ENCODE measurements at places on chromosomes 16 and 17. TPM values are rescaled to one million over a fixed set of nuclear protein-coding genes. Genes with fewer than 3 reads are reported as not detected.

The MT4 gene
- not detected for total RNA-seq

The SLC38A8 gene
- total RNA-seq: not detected

The PLCD3 gene
- total RNA-seq: 138 TPM

The CAMTA2 gene
- total RNA-seq: 49.2 TPM

The C16orf74 gene
- 44.3 TPM for total RNA-seq

The MMP2 gene
- 1.6 TPM for total RNA-seq

The CLUH gene
- total RNA-seq: 142 TPM

The KCNH6 gene
- total RNA-seq: not detected

The FBXW10B gene
- 16.2 TPM for total RNA-seq

The G6PC1 gene
- total RNA-seq: not detected

The GPRC5C gene
- total RNA-seq: 32.4 TPM

The PIK3R6 gene
- not detected for total RNA-seq

The HID1 gene
- total RNA-seq: 32.1 TPM

The GCGR gene
- not detected for total RNA-seq

The FOXC2 gene
- not detected for total RNA-seq

The DYNLRB2 gene
- not detected for total RNA-seq

The CORO6 gene
- 35.0 TPM for total RNA-seq

The TPSG1 gene
- not detected for total RNA-seq

The C17orf107 gene
- 3.1 TPM for total RNA-seq

The CFAP97D1 gene
- not detected for total RNA-seq

The SCNN1G gene
- not detected for total RNA-seq

The SOX9 gene
- total RNA-seq: 21.7 TPM

The SLC6A4 gene
- not detected for total RNA-seq

The OVCA2 gene
- 34.4 TPM for total RNA-seq

The TBC1D3G gene
- total RNA-seq: not detected

The KRT33B gene
- not detected for total RNA-seq

The PLLP gene
- 2.8 TPM for total RNA-seq

The IGFALS gene
- total RNA-seq: 0.18 TPM

The ESRP2 gene
- total RNA-seq: 36.4 TPM

The KCNJ2 gene
- total RNA-seq: not detected

The PER1 gene
- total RNA-seq: 60.2 TPM

The CCL14 gene
- total RNA-seq: not detected

The NPIPA2 gene
- total RNA-seq: 2.6 TPM

The SDR42E2 gene
- not detected for total RNA-seq

The DOC2B gene
- total RNA-seq: not detected

The CBX2 gene
- 32.6 TPM for total RNA-seq

The MT1A gene
- 23.5 TPM for total RNA-seq

The ABCA6 gene
- total RNA-seq: not detected

Measured in PC-9 (cell line).